Activated T-helper 1 cell treated with anti-CD3 and anti-CD28 coated beads, Interleukin-12 subunit alpha, Interleukin-12 subunit beta, Interleukin-2, Interleukin-4 antibody, amounts not matched to agents 30 ng/mL and 10 ng/mL and 1 ng/mL, durations not matched to agents 14 hours and 24 hours and 36 hours (primary cell): ENCODE measurements at places on chromosomes 3 and 15.

DNA sequence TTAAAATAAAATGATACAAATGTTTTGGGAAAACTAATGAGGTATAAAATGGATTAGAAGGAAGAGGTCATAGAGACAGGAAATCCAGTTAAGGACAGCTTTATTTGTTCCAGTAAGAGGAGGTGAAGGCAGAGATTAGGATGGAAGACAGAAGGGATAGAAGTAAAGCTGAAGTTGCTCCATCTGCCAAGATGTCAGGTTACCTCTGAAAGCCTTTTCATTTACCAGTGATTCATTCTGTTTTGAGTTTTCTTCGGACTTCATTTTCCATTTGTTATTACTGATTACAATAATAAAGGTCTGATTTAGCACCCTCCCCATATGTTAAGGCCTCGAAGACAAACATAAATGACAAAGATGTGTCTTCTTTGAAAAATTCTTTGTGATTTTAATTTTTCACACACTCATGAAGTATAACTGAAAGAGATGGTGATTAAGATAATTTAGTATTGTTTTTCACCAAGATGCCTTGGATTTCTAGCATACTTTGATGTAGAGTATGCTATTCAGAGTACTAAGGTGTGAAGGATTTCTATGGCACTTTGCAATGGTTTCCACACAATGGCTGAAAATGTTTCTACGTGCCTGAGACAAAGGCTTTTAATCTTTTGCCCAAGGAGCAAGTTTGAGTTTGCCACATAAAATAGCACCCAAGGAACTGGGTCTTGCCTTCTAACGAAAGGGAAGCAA is 75.4 kb upstream of the PLAAT1 start:
- DNase-seq = no peak

GRCh38 chr3:39408493-39409372 is 2.2 kb downstream of the RPSA start:
- DNase-seq = no peak

GRCh38 chr15:97482521-97482920 is 478.0 kb upstream of the ARRDC4 start:
- no peak for DNase-seq

- DNase-seq = no peak
Observed at GRCh38 chr15:85766001-85766831, 28.5 kb downstream of the KLHL25 start.

DNA sequence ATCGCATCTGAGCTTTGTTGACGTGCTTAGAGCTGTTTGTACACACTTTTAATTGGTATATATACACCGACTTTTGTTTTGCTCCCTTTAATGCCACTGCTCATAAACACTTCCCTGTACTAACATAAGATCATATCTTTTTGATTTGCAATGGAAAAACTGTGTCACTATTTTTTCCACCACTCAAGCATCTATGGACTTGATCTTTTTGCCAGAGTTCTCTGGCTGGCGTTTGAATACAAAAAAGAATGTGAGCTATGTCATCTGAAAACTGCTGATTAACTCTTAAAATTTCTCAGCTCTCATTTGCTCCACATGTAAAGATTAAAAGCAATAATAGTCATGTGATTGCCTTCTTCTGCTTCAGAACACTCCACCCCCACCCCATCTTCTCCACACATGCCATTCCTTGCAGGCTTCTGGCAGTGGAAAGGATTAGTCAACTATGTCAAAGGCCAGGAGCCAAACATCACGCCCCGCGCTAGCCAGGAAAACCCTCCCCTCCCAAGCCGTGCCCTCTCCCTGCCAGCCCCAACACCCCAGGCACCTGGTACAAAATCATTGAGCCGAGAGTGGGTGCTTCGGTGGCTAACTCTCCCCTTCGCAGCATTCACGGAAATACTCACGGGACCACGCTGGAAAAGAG is 123.4 kb upstream of the MEF2A start:
- no peak for DNase-seq

GRCh38 chr15:47484059-47484458 is 233.2 kb upstream of the SEMA6D start:
- DNase-seq = no peak

GRCh38 chr3:197505796-197506548 is 49.8 kb downstream of the BDH1 start:
- DNase-seq = no peak

- DNase-seq = no peak
Observed at GRCh38 chr3:153897025-153897723, 224.0 kb upstream of the ARHGEF26 start.

GRCh38 chr15:74405823-74406222 is 27.9 kb downstream of the SEMA7A start:
- DNase-seq = no peak

- DNase-seq = no peak
Observed at GRCh38 chr3:73624017-73624820, 522 bp downstream of the PDZRN3 start.

- DNase-seq = no peak
Observed at GRCh38 chr3:10518506-10519150, 13.2 kb upstream of the ATP2B2 start.

- DNase-seq = no peak
Observed at GRCh38 chr3:56443372-56443771, 24.9 kb downstream of the ERC2 start.

GRCh38 chr3:38805004-38805403 is 11.0 kb downstream of the SCN10A start:
- no peak for DNase-seq

- no peak for DNase-seq
Observed at GRCh38 chr15:79644091-79644490, 212.0 kb downstream of the MINAR1 start.

- no peak for DNase-seq
Observed at GRCh38 chr15:64685230-64685888, 90.0 kb downstream of the RBPMS2 start.

DNA sequence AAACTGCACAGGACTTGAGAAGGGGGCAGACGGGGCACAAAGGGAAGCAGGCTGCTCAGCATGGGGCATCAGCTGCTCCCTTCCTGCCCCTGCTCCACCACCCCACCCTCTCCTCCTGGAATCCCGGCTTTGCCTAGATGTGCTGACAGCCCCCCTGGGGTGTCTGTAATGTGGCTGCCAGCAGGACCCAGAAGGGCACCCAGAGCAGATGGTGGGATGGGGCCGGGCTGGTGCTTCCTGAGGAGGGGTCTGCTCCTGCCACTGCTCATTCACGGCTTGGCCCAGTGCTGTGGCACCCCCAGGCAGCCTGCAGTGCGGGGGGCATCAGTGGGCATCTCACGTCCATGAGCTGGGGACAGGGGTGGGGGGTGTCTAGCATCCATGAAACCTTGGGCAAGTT is 10.2 kb downstream of the H1-8 start:
- DNase-seq = no peak

- no peak for DNase-seq
Observed at GRCh38 chr3:11539677-11540076, 104.0 kb downstream of the VGLL4 start.

DNA sequence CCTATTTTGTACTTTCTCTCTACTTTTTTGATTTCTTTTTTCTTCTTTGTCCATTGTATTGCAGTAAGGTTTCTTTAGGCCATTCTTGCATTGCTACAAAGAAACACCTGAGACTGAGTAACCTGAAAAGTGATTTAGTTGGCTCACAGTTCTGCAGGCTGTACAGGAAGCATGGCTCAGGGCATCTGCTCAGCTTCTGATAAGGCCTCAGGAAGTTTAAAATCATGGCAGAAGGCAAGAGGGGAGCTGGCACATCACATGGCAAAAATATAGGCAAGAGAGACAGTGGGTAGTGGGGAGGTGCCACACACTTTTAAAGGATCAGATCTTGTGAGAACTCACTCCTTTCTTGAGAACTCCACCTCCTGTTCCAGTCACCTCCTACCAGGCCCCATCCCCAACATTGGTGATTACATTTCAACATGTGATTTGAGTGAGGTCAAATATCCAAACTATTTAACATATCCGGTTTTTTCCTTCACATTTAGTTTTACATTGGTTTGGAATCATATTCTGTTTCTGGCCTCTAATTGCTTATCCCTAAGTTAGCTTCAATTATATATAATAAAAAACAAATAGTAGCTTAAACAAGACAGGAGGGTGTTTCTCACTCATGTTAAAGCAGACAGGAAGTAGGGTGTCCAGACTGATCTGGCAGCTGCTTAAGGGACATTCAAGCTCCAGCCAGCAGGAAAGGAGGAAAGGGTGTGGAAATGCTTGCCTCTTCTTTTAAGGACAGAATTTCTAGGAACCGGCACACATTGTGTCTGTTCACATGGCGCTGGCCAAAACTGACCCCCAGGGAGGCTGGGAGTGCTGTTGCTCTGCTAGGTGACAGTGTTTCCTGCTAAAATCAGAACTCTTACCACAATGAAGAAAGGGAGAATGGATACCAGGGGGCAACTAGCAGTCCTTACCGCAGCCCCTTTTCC is 28.8 kb upstream of the SKOR1 start:
- no peak for DNase-seq

GRCh38 chr3:85476891-85477495 is 518.2 kb downstream of the CADM2 start:
- DNase-seq = no peak

- DNase-seq = peak; percentile 15
Observed at GRCh38 chr3:134904241-134904771, 109.2 kb downstream of the EPHB1 start.

DNA sequence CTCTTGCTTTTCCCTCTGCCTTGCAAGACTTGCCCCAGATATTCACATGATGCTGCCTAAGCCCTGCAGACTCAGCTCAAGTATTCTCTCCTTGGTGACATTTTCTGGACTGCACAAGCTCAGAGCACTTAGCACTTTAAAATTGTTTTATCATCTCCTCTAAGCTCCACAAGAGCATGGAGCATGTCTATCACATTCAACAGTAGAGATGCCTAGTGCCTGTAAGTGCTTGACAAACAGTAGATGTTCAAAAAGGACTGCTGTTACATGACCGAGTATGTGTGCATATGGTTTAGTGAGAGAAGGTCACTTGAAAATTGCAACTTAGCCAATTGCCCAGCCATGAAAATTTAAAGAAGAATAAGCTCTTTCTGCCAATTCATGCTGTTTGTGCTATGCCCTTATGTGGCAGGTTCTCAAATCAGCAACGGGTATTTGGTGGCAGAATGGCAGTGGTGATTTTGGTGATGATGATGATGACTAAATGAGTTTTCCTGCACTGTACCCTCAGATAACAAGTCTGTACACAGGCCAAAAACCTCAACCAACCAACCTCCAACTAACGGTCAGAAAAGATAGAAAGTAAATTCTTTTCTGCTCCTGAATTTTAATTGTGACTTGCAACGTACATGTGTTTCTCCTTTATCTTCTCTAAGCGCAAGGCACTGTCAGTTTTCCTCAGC is 647.2 kb upstream of the UBE2E2 start:
- no peak for DNase-seq

DNA sequence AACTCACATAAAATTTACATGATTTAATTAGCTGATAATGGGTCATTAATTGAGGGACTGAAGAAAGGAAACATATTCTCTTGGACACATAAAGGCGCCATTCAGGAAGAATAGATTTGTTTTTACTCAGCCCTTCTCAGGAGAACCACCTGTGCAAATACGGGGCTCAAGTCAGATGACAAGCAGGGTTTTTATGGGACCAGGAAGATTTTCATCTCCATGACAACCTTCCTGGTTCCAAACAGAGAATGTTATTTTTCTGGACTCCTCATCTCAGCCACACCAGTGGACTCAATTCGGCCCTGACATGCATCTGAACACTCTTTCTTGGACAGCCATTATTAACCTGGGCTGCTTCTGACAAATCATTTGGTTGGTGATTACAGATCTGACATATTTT is 120.5 kb downstream of the PDZRN3 start:
- DNase-seq = no peak

GRCh38 chr3:159763011-159763601 is 225.5 kb upstream of the IL12A start:
- DNase-seq = peak; percentile 16

GRCh38 chr15:62342959-62343358 is 177.9 kb upstream of the C2CD4B start:
- no peak for DNase-seq

GRCh38 chr15:63514531-63514943 is 10.1 kb downstream of the USP3 start:
- no peak for DNase-seq

GRCh38 chr3:46566040-46566641 is at the start of gene LRRC2:
TSS of gene LRRC2 (minus strand) at chr3:46566302. CDS start at chr3:46551591, 14,711 bp downstream.
- DNase-seq = peak; percentile 17

DNA sequence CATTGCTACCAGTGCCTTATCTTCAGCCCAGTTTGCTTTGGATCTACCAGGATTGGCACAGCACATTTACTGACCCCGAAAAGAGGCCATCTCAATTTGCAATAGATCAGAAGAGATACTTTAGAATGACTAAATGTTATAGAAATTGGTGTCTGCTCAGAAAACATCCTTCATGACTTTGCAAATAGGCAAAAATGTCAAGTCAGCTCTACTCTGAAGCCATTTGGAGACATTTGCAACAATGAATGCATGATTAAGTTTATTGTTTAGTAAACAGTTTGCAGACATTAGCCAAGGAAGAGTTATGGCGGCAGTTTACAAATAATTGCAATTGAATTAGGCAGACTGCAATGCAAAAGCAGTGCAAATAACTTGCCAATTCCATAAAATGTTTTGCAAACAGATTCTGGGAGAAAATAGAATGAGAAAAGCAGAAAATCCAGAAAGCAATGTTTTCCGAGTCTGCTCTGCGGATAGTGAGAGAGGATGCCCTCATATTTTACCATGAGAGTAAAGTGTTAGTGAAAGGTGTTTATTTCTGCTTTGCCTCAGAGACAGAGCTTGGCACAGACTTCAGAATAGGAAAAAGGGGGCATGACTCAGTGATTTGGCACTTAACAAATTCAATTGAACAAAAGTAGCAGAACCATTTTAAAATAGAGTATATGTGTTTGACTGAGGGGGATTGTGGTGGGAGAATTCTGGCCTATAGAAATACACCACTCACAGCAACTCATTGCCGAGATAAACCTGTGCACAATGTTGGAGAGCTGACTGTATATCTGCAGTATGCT is 334.9 kb upstream of the NR2F2 start:
- DNase-seq = no peak

DNA sequence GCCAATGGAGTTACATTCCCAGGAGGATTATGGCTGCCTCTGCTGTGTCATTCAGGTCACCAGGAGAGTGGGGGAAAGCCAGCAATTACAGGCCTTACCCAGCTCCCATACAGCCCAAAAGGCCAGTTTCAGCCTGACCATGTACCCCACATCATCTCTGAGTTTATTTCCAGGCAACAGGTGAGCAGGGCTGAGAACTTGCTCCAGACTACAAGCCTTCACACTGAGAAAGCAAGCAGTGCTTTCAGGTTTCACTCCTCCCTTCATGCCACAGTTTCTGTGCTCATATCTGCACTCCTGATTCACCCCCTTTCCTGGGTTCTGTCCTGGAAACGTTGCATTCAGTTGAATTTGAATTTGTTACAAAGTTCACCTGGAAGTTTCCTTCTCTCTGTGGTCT is 68.1 kb upstream of the ABI3BP start:
- no peak for DNase-seq
